ENCODE measurements at places on chromosomes 5 and 9. TPM values are rescaled to one million over a fixed set of nuclear protein-coding genes. Genes with fewer than 3 reads are reported as not detected.

DNA sequence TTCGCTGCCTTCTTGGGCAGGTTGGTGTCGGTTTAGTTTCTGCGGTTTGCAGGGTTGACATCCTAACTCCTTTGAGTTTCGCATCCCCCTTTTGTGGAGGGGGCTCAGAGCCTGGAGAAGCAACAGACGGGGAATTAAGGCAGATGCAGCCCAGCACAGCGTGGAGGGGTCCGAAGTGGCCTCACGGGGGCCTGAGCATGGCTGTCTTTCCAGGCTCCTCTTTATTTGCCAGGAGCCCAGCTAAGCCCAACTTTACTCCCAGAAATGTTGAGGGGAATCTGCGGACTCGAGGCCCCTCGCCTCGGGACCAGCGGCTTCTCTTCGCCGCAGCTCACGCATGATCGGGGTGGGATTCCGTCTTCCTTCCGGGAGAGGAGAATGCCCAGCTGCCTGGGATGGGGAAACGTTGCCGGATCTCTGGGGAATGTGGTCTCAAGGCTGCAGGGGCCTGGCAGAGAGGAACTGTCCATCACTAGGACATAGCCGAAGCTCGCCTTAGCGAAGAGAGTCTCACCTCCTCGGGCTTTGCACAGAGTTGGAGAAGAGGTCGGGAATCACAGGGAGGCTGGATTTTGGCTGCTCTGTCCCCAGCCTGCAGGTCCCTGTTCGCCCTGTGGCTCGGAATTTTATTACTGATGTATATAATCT is 1.3 kb downstream of the RAI14 start:
- no peak for DNase-seq

DNA sequence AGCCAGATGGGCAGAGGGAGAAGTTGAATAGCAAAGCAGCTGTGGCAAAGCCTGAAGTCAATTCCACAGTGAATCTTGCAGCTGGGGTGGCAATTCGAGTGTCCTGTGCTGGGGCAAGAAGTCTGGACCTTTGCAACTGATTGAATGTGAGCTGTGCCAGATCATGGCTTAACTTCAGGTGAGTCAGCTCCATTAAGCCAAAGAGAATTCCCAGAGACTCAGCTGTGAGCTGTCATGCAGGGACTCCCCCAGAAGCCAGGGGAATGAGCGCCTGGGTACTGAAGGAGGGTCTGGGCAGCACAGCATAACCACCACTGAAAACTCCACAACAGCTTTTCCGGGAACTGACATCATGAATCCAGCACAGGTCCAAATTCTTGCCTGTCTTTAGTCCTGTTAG is 153.5 kb upstream of the TRPC7 start:
- DNase-seq = no peak

GRCh38 chr5:32598260-32598937 is 13.0 kb downstream of the SUB1 start:
- no peak for DNase-seq

GRCh38 chr5:160635663-160636062 is 214.0 kb downstream of the PTTG1 start:
- DNase-seq = no peak

- no peak for DNase-seq
Observed at GRCh38 chr9:77910194-77910621, 121.4 kb downstream of the GNAQ start.

DNA sequence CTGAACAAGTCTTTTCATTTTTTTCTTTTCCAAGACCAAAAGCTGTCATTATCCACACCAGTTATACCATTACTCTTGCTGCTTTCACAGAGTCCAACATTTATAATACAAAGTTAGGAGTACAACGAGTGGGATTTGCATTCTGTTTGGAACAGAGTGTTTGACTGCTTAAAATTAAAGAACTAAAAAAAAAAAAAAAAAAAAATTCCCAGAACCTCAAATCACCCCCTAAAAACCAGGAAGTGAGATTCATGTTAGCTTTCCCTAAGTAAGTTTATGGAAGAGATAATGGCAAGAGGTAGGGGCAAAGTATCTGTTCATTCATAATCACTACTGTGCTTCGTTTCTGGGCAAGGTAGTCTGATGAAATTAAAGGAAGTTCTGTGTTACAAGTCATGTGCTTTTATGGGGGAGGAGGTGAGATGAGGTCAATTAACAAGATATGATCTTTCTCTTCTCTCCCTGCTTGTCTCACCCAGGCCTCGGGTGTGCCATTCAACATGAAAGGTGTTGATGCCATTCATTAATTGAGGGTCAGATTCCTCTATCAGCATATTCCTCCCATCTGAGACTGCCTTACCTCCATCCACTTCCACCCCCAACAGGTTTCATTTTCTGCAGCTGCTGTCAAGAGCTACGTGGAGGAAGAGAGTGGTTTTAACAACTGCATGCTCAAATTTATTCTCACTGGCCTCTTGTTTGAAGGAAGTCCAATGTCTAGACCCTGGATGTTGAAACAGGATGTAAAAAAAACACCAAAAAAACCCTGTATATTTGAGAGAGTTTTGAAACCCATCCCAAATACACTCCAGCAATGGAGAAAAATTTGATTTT is 58.1 kb downstream of the MARCHF3 start:
- peak; percentile 30 for DNase-seq

DNA sequence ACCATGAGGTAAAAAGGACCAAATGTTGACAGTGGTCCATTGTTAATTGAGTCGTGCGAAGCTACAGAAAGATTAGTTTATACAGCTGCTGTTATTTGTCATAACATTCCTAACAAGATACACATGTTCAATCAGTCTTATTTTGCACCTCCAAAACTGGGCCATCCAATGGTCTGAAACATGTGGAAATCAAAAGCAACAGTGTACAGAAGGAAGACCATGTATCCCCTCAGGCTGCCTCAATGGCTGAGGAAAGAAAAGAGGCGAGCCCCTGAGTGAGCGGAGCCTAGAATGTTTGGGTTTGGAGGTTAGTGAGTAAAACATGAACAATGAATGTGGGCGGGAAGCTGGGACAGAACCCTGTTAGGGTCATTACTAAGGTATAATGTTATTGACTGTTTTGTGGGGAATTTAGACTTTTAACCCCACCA is 35.6 kb downstream of the NFIB start:
- no peak for DNase-seq

DNA sequence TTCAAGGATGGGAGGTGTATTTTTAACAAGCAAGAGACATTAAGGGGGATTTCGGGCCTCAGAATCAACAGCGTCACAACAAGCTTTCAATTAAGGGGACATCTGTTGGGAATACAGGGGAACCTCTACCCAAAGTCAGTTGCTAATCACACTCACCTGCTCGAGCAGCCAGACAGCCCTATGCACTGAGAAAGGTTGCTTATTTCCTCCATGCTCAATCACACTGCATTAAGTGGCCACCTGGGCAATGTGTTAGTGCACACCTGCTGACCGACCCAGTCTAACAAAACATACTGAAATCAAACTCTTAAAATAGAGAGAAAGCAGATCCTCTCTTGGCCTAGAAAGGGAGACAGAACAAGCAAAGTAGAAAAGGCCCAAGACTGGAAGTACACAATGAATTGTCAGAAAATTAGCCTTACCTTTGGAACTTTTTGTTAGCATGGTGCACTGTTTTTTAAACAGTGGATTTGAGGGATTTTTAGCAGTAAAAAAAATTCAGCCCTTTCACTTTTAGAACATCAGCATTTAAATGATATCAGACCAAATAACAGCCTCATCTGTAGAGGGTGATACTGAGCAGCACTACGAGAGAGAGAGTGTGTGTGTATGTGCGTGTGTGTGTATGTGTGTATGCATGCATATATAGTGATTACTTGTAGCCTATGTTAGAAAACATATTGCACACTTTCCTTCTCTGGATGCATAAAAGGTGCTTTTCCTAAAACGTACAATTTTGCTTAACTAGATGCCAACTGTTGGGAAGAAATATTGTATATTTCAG is 1118.6 kb upstream of the DMAC1 start:
- DNase-seq = no peak

GRCh38 chr5:147675168-147675567 is 107.4 kb downstream of the JAKMIP2 start:
- no peak for DNase-seq

GRCh38 chr5:165349735-165350134 is 1844.3 kb downstream of the MAT2B start:
- no peak for DNase-seq

DNA sequence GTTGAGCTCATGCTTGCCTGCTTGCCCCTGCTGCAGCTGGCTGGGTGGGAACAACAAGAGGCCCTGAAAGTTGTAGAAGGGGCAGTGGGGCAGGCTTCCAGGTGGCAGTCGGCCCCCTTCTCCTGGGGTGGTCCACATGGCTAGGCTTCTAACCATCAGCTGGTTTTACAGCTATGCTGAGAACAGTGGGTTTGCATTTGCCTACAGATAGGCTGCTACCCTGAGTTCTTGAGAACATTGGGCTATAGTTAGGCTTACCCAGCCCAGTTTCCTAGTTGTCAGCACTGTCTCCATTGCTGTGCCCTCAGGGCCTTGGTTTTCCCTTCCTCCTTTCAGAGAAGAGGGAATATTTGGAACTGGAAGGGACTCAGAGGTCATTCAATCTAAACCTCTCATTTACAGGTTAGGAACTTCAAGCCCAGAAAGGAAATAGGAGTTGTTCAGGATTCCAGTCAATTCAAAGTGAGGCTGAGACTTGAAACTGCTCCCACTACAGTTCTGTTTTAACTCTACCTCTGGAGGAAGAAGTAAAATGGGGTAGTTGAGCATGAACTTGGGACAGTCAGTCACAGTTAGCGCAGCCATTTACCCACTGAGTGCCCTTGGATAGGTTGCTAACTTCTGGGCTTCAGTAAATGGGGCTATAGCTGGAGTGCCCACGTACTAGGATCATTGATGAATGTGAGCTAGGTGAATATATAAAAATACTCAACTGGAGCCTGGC is 11.5 kb downstream of the LARP1 start:
- DNase-seq = no peak

DNA sequence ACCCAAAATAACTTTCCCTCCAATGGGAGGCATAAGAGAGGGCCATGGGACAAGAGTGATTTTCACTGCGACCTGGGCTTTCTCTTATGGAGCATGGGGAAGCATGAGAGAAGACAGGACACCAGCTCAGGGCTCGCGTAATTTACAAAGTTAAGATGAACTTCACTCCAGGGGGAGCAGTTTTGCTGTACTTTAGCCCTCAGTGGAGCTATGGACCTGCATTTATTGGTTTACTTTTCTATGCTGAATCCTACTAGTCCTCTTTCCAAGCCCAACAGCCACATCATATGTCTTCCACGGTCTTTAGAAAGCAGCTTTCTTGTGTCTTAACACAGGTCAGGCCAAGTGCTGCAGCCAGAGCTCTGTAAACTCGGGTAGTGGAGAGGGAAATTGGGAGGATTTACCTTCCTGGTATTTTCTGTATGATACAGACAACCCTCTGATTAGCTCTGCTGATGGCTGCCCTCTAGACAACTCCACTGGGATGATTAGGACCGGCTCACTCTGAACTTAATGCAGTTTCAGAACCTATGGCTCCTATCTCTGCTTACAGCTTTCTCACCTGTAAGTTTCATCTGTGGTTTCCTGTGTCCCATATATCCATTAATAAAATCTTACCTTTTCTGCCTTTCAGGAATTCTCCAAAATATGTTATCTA is 581.0 kb upstream of the RORB start:
- no peak for DNase-seq

DNA sequence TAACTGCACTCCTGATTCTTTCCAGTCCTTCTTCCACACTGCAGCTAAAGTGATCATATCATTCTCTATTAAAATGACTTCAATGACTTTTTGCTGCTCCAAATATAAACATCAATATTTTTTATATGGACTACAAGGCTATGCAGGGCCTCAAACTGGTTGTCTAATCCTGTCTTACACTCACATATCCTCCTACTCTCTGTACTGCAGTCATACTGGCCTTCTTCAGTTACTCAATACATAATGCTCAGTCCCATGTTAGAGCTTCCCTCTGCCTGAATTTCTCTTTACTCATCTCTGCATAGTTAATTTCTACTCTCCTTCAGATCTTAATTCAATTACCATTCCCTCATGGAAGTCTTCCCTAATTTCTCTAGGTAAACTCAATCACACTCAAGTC is 3.4 kb downstream of the MEIKIN start:
- no peak for DNase-seq

GRCh38 chr9:70303268-70303667 is 44.5 kb downstream of the SMC5 start:
- DNase-seq = no peak

SHROOM1 gene
- 49.4 TPM for total RNA-seq

TMC1 gene
- total RNA-seq = 0.28 TPM

BTF3 gene
- total RNA-seq = 537 TPM

C5orf58 gene
- total RNA-seq = not detected

N4BP3 gene
- 2.3 TPM for total RNA-seq

LRRTM2 gene
- 0.06 TPM for total RNA-seq
